Calu3 (cell line): ENCODE measurements at places on chromosomes 2 and 18. TPM values are rescaled to one million over a fixed set of nuclear protein-coding genes. Genes with fewer than 3 reads are reported as not detected.

DNA sequence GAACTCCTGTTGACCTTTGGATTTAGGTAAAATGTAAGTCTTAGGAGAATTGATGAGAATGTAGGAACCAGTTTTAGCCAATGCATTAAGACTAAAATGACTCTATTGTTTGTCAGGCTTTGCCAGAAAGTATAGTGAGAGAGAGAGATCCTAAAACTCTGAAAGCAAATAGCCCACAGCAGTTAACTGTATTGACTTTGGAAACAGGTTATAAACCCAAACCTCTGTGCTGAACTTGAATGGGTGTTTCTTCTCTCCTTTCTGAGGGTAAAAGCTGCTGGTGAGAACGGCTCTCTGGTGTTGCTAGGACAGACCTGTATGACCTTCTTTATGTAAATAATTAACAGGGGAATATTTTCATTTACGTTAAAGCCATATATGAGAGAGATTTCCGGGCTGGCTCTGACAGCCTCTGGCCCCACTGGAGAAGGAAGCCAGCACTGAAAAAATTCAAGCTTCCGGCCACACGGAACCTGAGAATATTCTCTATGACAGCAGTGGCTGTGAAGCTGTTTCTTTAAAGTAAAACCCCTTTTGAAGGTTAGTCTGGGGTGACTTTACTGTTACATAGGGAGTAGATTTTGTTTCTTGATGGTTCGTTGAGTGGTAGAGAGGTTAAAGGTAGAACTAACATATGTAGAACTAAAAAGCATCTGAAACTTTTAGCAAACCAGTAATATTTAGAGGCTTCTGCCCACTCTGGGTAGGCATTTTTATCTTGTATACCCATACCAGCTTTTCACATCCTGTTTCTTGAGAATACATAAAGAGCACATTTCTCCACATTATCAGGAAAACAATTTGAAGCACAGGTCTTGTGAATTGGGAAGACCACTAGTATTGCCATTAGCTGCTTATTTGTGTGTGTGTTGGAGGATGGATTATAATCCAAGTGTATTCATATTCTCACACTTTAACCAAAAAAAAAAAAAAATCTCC is 123.8 kb downstream of the SPTBN1 start:
- DNase-seq, result peak; percentile 60

- DNase-seq, result no peak
These were observed 73.8 kb downstream of the SPTBN1 start for GRCh38 chr2:54529935-54530334.

GRCh38 chr18:76429262-76430126 is 65.5 kb downstream of the ZNF516 start:
- DNase-seq, result no peak

DNA sequence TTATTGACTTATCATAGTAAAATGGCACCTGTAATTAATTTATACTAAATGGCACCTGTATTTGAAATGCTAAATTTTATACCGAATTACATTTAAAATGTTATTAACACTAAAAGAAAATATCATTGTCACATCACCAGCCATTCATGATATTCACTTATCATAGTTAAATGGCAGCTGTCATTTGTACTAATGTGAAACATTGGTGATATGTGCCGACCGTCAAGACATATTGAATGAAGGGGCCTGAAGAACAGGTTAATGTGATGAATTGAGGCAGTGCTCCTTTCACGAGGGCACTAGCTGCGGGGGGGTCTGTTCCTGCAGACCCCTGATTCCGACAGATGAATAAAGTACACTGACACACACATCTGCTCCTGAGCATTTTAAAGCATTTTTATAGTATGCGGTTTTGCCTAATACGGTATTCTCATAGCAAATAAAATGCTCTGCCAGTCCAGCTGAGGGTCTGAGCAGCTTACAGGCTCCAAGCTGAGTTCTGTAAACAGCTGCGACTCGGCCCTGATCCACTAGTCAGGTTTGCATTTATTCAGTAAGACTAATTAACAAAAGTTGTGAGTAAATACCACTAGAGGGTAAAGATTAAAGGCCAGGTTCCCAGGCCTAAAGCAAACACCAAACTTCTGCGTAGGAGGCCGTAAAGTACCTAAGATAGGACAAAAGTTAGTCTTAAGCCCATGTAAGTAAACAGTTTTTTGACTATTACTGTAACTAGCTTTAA is 593.4 kb upstream of the NETO1 start:
- no peak for DNase-seq

DNA sequence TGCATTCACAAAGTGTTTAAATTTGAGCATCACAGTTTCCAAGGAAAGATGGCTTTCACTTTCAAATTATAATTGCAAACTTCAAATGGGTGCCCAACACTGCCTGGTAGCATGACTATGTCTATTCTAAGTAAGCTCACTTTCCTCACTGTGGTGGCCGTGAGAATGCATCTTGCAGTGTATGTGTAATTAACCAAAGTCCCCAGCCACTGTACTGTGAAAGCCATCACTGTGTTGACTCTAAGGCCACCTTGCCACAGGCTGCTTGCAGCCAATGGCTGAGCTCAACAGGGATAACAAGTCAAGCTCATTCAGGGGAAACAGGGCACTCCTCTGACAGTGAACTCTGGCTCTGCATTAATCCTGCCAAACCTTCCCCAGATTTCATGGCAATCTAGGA is 43.3 kb upstream of the LGALSL start:
- DNase-seq, result no peak

GRCh38 chr2:6526093-6526824 is 339.4 kb downstream of the CMPK2 start:
- DNase-seq, result peak; percentile 46

DNA sequence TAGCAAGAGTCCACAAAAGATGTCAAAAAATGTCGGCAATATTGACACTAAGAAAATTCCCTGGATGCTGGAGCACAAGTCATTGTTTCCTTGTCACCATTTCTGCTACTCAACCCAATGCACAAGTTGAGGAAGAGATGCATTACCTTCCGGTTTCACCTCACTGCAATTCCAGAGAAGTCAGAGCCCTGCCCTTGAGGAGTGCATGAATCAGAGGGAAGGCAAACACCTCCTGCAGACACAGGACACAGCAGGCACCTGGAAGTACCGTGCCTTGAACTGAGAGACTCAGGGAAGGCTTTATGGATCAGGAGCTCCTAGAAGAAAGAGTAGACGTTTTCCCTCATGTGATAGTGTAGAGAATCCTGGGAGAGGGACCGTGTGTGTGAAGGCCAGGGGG is 62.7 kb upstream of the ARL4C start:
- DNase-seq, result no peak

GRCh38 chr18:23049698-23050373 is 85.4 kb upstream of the CABLES1 start:
- no peak for DNase-seq

LYPD1 gene
- 15.8 and 34.3 TPM in 2 replicates for total RNA-seq

GRCh38 chr18:78422336-78422735 is 557.3 kb upstream of the SALL3 start:
- DNase-seq, result no peak

GRCh38 chr18:3525870-3526420 is 76.0 kb downstream of the TGIF1 start:
- no peak for DNase-seq

DNA sequence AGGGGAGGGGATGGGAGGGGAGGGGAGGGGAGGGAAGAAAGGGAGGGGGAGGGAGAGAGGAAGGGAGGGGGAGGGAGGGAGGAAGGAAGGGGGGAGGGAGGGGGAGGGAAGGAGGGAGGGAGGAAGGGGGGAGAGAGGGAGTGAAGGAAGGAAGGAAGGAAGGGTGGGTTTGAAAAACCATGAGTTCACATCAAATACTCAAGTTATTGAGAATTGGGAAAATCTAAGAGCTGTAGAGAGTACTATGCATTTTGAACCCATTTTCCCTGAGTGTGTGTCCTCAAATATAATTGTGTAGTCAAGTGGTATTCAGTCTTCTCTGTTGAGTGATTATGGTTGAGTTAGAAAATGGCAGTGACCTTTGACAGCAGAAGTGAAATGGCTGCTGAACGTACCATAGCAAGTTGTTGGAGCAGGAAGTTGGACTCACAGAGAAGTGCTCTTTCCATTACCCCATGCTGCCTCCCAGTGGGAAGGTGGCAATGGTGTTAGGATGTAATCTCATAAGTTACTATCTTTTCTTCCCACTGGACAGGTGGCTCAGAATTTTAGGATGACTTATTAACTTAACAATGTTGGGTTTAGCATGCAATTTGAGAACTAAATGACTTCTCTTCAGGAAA is 214.6 kb downstream of the SETBP1 start:
- DNase-seq, result peak; percentile 61

VWA3B gene
- not detected in 2 replicates for total RNA-seq

HNMT gene
- total RNA-seq, result 56.5 and 68.2 TPM in 2 replicates

DNA sequence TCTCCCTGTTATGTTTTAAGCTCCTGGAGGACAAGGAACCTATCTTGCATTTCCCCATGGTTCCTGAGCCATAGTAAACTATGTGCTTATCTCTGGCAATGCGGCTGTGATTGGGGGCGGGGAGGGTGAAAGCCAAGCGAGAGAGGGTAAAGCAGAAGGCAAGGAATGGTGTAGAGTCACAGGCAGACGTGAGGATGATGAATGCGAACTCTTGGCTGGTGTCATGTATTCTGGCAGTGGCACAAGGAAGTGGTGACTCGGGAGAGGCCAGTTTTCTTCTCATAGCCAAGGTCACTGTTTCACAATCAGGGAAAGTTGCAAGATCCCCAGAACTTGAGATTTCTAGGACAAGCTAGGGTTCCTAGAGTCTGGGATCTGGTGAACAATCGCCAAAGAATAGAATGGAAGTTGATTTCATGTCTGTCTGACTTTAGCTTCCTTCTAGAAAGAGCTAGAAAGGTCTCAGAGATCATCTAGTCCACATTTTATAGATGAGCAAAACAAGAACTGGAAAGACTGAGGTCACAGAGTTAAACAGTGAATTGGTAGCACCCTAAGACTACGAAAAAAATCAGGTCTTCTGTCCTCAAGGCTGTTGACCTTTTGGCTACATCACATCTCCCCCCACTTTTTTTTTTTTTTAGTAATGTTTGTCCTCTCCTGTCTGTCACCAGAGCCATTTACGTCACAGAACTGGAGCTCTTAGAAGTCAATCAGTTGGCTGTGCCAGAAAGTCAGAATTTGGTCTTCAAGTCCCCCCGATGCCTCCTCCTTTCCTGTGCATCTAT is 137.0 kb downstream of the BCL11A start:
- DNase-seq, result peak; percentile 61

GRCh38 chr2:102057502-102058292 is 65.9 kb downstream of the IL1R2 start:
- DNase-seq, result no peak

DNA sequence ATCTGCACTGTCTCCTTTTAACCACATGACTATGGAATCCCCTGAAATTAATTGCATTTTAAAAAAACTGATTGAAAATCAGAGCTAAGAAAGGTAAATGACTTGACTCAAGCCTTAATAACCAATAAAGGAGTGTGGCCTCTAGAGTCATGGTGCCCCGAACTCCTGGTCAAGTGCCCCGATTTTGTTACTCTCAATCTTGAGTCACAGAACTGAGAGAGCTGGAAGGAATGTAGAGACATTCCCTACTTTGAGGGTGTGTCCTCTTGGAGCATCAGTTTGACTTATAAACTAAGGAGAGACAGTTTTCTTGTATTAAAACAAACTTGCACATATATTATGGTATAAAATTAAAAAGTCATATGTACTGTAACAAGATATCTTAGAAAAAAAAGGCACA is 2.4 kb downstream of the WDR43 start:
- no peak for DNase-seq

DNA sequence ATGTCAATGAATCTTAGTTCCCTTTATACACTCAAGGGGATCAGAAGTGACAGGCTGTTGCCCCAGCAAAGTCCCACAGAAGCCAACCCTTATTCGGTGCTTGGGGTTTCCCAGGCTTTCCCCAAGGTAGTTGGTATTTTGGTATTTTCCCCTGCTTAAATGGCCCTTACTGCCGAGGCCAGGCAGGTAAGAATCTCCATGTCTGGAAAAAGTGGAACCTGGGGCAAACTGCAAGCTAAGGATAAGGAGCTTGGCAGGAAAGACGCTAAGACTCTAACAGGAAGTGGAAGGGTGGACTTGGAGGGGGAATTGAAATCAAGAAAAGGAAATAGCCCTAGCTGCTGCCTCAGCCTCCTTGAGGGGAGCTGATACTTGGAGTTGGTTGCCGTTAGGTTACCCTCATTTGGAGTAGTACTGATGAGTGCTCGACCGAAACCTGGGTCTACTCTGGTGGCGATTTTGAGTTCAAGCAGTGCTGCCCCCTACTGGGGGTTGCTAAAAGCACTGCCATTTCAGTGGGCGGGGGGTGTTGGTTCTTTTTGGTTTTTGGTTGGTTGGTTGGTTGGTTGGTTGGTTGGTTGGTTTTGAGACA is 3.3 kb upstream of the GPBAR1 start:
- DNase-seq, result peak; percentile 25

DNA sequence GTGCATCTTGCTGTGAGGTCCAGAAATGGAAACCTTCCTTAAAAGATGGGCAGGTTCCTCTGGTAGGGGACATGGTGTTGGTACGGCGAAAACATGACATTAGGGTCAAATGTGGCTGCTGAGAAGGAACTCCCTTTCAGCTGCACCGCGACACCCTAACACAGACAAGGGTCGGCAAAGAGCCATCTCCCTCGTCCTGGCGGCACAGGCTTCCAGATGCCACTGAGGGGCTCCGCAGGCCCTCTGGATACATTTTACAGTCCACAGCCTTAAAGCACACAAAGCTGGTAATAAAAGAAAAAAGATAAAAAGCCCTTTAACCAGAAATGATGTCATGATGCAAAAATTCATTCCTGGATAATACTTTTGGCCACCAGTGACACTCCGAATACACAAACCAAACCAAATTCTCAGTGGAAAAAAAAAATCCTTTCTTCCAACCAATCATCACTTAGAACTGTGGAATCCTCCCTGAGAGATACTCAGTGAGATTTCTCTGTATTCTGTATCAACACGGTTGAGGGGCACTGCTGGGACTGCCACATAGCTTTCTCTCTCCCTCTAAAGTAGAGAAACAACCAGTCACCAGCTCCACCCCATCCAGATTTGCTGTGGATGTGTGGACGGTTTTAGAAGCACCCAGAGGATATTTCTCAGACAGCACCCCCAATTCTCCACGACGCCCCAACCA is 174.8 kb downstream of the HDAC4 start:
- no peak for DNase-seq

DNA sequence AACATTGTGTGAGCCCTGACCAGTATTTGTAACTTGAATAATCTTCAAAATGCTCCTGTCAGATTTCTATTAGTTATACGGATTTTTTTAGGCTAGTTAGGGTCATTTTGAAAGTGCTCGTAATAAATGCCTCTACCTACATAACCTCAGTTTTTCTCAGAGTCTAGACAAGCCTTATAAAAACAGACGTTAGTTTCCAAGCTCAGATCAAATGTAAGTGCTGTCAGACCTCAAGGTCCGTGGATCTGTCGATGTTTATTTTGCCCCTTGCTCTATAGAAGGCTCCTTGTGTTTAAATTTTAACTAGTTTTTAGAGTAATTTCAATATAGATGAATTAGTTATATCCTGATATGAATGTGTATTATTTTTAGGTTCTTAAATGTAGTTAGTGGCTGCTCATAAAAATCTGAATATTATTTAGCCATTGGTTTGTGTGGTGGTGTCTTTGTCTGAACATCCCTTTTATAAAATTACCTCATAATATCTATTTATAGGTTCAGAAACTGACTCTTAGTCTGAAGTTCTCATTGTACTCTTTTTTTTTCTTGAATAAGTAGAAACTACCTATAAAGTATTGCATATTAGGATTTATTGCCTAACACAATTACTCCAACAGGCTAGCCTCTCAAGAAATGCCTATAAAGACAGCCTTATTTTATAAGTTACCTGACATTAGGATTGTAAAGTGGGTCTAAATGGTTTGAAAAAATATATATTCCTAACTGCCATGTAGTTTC is 71.1 kb downstream of the MTA3 start:
- DNase-seq, result no peak

GRCh38 chr18:35477497-35477896 is 20.3 kb downstream of the INO80C start:
- DNase-seq, result no peak

GRCh38 chr2:26279886-26280285 is 35.1 kb downstream of the HADHB start:
- no peak for DNase-seq
